ENCODE measurements at places on chromosomes 6 and 20.

DNA sequence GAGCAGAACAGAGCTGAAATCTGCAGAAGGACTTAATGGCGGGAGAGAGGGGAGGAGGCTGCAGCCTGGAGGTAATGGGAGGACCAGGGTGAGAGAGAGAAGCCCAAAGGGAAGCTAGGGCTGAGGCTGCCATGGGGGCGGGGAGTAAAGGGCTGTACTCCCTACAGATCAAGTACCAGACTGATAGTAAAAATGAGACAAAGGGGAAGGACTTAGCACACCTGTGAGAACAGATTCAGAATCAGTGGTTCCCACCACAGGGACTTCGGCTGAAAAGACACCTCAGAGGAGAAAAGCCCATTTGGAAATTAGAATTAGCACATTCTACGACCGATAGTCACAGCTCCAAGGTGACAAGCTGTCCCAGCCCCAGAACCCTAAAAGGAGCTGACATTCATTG is 6.4 kb upstream of the TBXT start:
- no peak for DNase-seq

DNA sequence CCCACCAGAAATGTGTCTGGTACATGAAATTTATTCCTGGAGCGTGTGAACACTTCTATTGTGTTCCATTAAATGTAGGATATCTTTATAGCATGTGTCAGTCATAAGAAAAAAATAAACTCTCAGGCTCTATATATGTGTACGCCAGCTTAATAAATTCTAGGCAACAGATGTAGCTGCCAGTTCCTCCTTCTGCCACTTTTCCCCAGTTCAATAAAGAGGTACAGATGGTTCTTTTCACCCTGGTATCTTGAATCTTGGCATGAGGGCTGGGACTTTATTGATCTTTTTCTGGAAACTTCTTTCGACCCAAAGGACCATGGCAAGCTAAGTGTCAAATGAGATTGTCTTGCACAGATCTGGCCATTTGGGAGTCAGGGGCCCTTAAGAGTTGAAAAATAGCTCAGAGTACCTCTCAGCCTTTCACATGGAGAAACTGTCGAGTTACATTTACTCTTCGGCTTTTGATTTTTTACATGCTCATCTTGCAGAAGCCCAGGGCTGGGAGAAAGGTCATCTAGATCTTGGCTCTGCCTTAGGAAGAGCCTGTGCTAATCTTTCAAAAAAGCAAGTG is 240.9 kb downstream of the DOK5 start:
- no peak for DNase-seq

- no peak for DNase-seq
These were observed 136.1 kb downstream of the EYA4 start for GRCh38 chr6:133377219-133377618.

DNA sequence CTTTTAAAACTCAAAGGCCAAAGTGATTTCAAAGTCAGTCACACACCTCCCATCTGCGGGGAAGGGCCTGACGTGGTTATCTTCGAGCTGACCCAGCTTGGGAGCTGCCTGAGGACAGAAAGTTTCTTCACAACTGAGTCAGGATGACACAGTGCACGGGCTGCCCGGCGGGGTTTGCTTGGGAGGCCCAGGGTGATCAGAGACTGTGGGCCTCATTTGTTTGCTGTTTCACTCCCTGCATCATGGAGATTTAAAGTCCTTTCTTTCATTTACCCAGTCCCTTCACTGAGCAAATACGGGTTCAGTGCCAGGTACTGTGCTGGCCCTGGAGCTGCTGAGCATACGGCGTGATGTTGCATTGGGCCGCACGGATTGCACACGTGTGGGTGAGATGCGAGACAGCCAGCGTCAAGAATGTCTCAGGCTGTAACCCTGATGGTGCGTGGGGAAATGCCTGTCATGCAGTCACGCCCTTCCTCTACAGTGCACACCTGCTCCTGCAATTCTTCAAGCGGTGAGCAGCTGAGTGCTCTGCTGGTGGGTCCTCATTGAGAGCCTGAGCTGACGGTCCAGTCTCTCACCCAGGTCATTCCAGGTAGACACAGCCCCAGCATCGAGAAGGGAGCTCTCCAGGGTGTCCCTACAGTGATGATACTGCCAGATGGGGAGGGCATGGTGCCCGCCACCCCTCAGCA is 82.7 kb upstream of the PMEPA1 start:
- no peak for DNase-seq

DNA sequence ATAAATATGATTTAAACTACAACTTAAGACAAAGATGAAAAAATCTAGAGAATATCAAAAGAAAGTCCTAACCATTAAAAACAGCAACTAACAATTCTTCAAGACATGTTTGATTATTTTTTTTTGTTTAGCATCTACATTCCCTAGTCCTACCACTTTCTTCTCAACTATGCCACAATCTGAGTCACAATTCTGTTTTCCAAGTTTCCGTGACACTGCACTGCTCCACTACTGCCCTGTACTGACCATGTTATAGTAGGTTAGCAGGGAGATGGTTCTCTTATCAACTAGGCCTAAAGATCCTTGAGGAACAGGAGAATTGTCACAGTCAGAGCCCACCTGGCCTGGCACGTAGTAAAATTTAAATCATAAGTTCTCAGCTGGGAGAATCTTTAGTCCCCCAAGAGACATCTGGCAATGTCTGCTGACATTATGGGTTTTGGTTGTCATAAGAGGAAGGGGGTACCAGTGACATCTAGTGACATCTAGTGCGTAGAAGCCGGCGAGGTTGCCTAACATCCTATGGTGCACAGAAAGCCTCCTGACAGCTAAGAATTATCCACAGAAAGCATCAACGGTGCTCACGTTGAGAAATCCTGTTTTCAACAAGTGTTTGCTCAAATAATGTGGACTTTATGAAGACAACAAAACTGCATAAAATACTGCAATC is 100.5 kb downstream of the PDE10A start:
- no peak for DNase-seq

DNA sequence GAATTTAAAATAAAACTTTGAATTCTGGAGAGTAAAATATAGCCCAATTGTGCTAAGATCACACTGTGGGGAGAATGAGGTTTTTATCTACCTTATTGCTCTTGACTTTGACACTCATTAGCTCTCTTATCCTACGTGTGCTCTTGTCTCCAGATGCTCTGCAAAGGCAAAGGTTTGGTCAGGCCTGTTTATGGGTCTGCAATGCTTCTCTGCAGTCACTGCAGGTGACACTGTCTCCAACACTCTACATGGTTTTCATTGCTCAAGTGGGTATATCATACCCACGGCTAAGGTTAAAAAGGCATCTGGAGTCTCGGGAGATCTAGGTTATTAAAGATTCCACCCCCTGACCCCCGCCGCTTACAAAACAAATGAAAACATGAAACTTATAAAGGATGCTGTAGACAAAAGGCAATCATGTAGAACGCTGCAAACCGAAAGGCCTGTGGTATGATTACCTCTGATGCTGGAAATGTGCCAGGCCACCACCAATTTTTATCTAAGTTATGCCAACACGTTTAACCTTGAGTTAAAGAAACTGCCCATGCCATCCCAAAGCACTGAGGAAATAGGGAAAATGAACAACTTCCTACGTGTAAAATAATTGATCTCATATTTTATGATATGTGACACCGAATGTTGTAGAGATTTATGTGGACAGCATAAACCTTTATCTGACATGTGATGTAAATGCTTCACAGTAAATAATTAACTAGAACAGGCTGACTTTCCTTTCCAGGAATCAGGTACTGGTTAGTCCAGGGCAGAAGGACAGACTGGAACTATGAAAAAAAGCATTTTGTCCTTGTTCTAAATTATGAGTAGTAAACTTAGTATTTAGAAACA is 238.2 kb upstream of the NOX3 start:
- peak; percentile 71 for DNase-seq

- DNase-seq = no peak
These were observed 38.1 kb upstream of the NOX3 start for GRCh38 chr6:155493694-155494143.

DNA sequence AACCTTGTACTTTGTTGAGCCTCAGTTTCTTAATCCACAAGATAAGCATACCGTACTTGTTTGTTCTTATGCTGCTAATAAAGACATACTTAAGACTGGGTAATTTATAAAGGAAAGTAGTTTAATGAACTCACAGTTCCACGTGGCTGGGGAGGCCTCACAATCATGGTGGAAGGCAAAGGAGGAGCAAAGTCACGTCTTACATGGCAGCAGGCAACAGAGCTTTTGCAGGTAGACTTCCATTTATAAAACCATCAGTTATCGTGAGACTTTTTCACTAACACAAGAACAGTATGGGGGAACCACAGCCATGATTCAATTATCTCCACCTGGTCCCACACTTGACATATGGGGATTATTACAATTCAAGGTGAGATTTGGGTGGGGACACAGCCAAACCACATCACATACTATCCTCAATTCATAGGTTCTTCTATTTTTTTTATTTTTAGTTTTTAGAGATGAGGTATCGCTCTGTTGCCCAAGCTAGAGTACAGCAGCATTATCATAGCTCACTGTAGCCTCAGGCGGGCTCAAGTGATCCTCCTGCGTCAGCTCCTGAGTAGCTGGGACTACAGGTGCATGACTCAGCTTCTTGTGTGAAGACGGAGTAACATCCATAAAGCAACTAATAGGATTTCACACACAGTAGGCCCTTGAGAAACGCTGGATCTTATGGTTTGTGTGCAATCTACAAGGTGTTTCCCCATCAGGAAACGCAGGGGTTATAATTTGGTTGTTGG is 76.7 kb upstream of the IYD start:
- DNase-seq = no peak

DNA sequence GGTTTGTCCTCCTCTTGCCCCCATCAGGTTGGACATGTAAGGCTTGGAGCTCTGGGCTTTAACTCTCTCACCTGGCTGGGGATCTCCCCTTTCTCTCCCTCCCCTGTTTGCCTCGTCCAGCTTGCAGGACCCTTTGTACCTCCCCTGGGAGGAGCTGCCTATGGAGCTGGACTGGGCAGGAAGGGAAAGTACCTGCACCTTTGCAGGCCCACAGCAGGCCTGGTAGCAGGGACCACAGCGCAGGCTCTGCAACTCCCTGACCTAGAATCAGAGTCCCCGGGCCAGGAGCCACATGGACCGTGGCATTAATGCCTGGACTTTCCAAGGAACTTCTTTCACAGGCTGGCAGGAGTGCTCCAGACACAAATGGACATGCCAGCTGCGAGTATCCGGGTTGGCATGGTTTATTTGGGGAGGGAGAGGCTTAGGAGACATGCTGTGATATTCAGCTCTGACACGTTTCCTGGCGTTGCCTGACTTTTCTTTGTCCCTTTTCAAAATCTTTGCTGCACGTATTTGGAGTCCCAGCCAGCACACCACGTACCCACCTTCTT is 268.5 kb upstream of the EXOC2 start:
- no peak for DNase-seq

GRCh38 chr6:43077981-43078511 is 1.9 kb downstream of the PTK7 start:
- no peak for DNase-seq

- DNase-seq = peak; percentile 43
These were observed 158.3 kb downstream of the DOK5 start for GRCh38 chr20:54633374-54634355.

DNA sequence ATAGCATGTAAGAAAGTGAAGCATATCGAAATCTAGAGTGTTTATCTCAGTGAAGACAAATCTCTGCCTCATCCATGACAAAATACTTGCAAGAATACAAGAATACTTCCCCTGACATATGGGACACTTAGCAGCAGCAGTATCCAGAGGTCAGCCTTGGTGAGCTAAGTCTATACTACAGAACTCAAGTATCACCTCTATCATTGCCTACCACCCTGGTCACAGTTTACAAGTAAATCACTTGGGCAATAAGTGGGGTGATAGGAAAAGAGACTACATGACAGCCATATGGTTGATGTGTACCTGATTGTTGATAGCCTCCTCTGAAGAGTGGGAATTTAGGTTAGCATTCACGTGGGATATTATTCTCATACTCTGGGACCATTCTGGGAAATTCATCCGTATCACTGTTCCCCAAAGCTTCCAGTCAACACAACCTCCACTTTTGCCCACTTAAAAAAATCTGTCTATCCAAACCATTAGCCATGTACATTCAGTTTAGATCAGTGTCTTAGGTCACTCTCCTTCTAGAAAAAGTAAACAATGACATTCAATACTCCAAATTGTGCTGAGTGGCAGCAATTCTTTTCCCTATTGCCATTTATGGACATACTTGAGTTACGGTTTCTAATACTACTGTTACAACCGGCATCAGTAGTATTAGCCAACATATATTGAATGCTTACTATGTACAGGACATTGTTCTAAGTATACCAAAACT is 118.2 kb upstream of the PRSS16 start:
- DNase-seq = no peak

DNA sequence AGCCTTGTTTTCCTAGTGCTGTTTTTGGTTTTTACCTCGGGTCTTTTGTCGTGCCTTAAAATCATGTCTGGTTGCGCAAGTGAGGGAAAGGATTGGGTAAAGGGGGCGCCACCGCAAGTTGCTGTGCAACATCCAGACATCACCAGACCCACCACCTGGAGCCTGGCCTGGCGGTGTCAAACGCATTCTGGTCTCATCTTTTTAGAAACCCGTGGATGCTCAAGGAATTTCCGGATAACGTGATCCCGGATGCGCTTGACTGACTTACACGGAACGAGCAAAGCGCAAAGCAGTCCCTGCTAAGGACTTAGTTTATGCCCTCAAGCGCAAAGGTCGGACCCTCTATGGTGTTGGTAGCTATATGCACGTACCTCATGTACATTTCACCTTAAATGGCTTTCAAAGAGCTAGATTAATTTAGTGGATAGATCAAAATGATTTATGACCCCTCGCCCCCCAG is 105.2 kb downstream of the OR2B2 start:
- DNase-seq = peak; percentile 47

GRCh38 chr20:57389695-57390603 is 1.2 kb upstream of the RBM38 start:
- no peak for DNase-seq

DNA sequence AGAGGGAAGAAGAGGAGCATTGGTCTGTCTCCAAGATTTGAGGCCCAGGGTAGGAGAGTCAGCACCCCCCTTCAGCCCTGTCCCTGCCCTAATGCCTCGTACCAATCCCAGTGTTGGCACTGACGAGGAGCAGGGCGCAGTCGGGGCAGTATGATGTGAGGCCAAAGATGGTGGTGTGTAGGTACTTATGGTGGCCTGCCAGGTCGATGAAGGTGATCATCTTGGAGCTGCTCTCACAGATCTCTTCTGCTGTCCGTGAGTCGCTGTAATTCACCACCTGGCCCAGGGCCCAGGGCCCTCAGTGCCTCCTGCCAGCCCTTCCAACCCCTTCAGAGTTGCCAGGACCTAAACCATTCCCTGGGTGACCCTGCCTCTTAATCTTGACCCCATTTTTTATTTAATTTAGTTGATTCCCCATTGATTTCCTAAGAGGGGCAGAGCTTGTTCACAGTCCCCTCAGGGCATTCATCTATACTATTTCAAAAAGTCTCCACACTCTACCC is 4.2 kb downstream of the GTPBP2 start:
- no peak for DNase-seq
